ENCODE measurements at places on chromosomes 4 and X. TPM values are rescaled to one million over a fixed set of nuclear protein-coding genes. Genes with fewer than 3 reads are reported as not detected.

The GABRG1 gene
- total RNA-seq, result 0.05 TPM

The STK32B gene
- 2.9 TPM for total RNA-seq

The COL4A6 gene
- total RNA-seq, result 1.4 TPM

The SLIT2 gene
- total RNA-seq, result 2.8 TPM

The TLL1 gene
- 0.24 TPM for total RNA-seq

The SH3D19 gene
- total RNA-seq, result 4.6 TPM

The TXK gene
- total RNA-seq, result 6.9 TPM

The TMPRSS11D gene
- 0.05 TPM for total RNA-seq

The RTL9 gene
- 0.09 TPM for total RNA-seq

The TEX13B gene
- total RNA-seq, result not detected
